ENCODE measurements at places on chromosomes 13 and 19.

GRCh38 chr13:33362986-33363727 lies 77.6 kb upstream of the STARD13 start:
- DNase-seq = no peak

- no peak for DNase-seq
Measured at GRCh38 chr13:97627566-97627965, 193.6 kb downstream of the RAP2A start.

DNA sequence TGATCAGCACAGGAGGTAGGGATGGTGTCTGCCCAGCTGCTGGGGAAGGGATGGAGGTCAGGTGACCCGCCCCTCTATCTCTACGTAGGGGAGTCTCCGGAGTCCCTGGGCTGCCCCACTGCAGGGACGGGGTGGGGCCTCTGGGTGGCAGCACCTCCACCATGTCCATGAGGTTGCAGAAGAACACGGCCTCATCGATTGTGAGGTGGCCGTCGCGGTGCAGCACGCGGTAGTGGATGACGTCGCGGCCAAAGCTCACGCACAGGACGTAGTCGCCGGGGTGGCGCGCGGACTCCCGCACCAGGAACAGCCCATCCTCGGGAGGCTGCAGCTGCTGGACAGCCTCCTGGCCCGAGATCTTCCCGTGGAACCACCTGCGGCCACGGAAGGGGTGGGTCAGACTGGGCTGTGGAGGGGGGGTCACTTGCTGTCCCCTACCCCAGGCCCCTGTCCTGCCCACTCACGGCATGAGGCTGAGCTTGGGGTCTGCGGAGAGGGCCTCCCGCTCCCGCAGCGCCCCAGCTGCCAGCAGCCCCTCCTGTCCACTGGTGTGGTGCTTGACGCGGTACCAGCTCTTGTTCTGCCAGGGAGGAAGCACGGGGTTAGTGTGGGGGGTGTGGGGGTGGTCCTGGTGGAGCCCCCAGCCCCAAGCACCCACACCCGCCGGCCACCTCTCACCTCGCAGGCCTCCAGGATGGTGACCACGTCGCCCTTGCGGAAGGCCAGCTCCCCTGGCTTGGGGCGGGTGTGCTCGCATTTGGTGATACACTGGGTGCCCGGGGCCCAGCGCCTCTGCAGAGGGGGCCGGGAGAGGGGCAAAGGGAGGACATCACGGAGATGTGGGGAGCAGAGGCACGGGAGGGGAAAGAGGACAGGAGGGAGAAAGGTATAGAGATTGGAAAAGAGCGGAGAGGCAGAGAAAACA lies 2.3 kb downstream of the MATK start:
- DNase-seq = no peak

DNA sequence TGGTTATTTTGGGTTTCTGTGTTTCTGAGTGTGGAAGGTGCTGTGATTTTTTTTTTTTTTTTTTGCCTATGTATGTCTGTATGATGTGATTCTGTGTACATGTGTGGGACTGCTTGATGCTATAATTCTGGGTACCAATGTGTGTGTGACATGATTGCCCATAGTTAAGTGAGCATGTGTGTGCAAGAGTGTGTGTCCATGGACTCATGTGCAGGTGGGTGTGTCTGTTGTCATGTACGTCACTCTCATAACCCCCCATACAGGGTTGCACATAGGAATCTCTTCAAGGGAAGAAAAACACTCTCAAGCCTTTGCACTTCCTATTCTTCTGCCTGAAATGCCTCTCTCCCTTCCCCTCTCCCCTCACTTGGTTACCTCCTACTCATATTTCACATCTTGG lies 2.5 kb upstream of the PPP5C start:
- no peak for DNase-seq

DNA sequence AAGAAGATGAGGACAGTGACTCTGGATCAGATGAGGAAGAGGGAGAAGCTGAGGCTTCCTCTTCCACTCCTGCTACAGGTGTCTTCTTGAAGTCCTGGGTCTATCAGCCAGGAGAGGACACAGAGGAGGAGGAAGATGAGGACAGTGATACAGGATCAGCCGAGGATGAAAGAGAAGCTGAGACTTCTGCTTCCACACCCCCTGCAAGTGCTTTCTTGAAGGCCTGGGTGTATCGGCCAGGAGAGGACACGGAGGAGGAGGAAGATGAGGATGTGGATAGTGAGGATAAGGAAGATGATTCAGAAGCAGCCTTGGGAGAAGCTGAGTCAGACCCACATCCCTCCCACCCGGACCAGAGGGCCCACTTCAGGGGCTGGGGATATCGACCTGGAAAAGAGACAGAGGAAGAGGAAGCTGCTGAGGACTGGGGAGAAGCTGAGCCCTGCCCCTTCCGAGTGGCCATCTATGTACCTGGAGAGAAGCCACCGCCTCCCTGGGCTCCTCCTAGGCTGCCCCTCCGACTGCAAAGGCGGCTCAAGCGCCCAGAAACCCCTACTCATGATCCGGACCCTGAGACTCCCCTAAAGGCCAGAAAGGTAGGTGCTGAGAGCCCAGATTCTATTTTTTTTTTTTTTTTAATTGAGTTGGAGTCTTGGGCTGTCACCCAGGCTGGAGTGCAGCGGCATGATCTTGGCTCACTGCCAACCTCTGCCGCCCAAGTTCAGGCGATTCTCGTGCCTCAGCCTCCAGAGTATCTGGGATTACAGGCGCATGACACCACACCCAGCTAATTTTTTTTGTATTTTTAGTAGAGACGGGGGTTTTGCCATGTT lies 2.3 kb downstream of the PPP1R15A start:
- DNase-seq = no peak

DNA sequence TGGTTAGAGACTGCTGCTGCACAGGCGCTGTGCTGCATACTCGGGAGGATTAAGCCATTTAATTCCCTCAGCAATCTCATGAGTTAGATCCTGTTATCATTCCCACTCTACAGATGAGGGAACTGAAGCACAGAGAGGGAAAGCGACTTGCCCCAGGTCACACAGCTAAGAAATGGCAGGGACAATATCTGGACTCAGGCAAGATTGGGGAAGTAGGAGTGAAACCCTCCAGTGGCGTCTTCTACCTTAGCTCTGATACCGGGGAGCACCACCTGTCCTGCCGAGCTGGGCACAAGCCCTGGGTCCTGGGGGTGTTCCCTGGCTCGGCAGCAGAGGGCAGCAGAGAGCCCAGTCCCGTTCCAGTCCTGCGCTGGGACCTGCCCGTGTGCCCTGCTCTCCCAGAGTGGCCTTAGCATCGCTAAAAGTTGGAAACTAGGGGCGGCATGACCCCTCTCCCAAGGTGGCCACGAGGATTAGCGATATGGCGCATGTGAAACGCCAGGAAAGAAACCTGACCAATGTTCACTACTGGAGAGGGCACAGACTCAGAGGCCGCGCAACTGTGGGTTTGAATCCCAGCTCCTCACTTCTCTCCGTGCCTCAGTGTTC lies 20.5 kb downstream of the CYTH2 start:
- DNase-seq = peak; percentile 60

- DNase-seq = no peak
Measured at GRCh38 chr13:74778946-74779345, 644.7 kb upstream of the KLF12 start.

DNA sequence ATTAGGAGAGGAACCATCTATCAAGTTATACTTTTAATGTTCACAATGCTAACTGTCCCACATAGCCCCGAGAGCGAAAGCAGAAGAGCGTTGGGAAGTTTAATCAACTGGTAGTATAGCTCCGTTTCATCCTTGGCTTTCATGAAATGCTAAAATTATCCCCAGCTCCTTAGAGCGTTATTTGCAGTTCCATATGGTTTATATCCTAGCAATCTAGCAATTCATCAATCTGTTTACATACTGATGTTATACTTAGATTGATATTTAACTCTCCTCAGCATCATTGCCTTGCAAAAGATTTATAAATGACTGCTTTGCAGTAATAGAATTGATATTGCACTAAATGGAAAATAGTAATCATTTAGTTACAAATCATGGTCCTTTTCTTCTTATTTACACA lies 419.8 kb downstream of the COG6 start:
- no peak for DNase-seq

DNA sequence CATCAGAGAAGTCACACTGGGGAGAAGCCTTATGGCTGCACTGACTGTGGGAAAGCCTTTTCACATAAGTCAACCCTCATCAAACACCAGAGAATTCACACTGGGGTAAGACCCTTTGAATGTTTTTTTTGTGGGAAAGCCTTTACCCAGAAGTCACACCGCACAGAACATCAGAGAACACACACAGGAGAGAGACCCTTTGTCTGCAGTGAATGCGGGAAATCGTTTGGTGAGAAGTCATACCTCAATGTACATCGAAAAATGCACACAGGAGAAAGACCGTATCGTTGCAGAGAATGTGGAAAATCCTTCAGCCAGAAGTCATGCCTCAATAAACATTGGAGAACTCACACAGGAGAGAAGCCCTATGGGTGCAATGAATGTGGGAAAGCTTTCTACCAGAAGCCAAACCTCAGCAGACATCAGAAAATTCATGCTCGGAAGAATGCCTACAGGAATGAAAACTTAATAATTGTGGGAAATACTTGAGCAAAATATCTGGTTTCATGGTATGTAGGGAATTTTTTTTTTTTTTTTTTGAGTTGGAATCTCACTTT lies 30.7 kb downstream of the ZNF793 start:
- no peak for DNase-seq

- no peak for DNase-seq
Measured at GRCh38 chr19:4103080-4103433, 20.9 kb downstream of the MAP2K2 start.

- no peak for DNase-seq
Measured at GRCh38 chr13:75195495-75196146, 286.3 kb downstream of the TBC1D4 start.

GRCh38 chr19:20388706-20389225 lies 176.8 kb downstream of the ZNF737 start:
- no peak for DNase-seq

DNA sequence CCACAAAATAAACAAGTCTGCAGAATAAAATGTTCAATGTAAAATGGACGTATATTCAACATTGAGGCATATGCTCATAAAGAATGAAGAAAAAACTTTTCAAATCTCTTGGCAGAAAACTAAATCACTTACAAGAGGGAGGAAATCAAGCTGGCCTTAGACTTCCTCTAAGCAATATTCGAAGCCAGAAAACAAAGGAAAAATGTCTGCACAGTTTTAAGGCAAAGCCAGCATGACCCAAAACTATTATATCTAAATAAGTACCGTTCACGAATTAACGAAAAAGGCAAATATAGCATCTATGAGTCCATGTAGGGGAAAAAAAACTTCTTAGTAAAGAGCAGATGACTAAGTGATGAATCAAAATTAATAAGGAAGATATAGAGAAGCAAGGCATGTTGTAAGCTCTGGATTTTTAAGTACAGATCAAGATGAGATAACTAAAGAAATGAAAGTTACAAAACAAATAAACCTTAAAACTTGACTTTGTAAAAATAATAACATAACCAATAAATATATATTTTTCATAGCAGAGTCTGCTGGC lies 101.3 kb downstream of the KCNRG start:
- DNase-seq = no peak

DNA sequence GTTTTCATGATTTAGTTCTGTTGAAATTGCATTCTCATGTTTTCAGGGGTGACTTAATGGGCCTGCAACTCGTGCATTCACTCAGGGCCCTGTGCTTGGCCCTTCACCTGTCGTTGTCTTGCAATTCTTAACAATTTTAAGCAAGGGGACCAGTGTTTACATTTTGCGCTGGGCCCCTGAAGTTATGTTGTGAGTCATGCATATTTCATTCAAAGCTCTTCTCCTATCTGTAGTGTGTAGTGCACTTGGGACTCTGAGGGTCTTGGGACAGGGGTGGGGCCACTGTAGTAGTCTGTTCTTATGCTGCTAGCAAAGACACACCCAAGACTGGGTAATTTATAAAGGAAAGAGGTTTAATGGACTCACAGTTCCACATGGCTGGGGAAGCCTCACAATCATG lies 211.2 kb upstream of the RXFP2 start:
- DNase-seq = no peak

- no peak for DNase-seq
Measured at GRCh38 chr19:20067943-20068342, 9.9 kb upstream of the ZNF90 start.

DNA sequence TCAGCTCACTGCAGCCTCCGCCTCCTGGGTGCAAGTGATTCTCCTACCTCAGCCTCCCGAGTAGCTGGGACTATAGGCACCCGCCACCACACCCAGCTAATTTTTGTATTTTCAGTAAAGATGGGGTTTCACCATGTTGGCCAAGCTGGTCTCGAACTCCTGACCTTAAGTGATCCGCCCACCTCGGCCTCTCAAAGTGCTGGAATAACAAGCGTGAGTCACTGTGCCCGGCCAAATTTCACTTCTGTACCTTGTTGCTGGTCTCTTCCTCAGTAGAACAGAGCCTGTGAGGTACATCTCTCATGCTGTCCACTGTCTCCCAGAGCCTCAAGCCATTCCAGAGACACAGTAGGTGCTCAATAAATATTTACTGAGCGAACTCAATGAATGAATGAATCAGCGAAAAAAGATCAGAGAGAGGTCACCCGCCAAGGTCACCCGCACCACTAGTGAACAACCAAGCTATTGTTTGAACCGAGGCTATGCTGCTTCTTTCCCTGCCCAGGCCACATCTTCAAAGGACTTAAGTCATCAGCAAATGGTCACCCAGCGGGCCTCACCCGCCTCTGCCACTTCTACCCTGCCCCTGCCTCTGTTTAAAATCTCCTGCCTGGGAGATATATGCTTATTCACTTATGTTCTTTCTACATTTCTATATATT lies 9.3 kb downstream of the TMEM143 start:
- peak; percentile 99 for DNase-seq

- DNase-seq = no peak
Measured at GRCh38 chr13:21606796-21607195, 2.8 kb upstream of the MICU2 start.

DNA sequence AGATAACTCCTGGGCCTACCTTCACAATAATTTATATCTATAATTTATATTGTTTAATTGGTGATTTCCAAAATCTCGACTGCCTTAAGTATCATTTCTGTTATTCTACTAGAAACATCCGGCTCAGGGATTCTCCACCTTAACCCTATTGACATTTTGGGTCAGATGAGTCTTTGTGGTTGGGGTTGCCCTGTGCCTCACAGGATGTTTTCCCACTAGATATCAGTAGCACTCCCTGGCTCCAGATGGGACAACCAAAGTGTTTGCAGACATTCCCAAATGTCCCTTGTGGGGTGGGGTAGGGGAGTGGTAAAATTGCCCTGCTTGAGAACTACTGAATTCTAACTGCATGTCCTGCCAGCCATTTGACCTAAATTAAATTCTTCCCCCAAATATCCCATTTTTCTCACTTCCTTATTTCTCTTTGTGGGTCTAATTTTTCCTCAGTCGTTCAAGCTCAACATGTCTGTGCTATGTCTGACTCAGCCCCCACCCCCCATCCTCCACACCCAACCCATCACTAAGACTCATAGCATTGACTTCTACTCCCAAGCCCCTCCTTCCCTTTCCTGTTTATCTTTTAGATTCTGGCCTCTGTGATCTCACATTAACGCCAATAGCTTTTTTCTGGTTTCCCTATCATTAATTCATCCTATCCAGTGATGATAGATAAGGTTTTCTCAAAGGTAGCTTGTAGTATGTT lies 545.1 kb downstream of the EFNB2 start:
- no peak for DNase-seq

GRCh38 chr13:47144782-47145181 lies 247.9 kb upstream of the HTR2A start:
- DNase-seq = no peak
